CD4-positive, alpha-beta T cell treated with Interleukin-15 for 1 hour (primary cell): ENCODE measurements at places on chromosomes 3 and 15.

GRCh38 chr3:172303941-172304558 is 144.2 kb downstream of the GHSR start:
- no peak for DNase-seq

GRCh38 chr3:42438193-42438592 is 27.8 kb upstream of the LYZL4 start:
- DNase-seq, result no peak

DNA sequence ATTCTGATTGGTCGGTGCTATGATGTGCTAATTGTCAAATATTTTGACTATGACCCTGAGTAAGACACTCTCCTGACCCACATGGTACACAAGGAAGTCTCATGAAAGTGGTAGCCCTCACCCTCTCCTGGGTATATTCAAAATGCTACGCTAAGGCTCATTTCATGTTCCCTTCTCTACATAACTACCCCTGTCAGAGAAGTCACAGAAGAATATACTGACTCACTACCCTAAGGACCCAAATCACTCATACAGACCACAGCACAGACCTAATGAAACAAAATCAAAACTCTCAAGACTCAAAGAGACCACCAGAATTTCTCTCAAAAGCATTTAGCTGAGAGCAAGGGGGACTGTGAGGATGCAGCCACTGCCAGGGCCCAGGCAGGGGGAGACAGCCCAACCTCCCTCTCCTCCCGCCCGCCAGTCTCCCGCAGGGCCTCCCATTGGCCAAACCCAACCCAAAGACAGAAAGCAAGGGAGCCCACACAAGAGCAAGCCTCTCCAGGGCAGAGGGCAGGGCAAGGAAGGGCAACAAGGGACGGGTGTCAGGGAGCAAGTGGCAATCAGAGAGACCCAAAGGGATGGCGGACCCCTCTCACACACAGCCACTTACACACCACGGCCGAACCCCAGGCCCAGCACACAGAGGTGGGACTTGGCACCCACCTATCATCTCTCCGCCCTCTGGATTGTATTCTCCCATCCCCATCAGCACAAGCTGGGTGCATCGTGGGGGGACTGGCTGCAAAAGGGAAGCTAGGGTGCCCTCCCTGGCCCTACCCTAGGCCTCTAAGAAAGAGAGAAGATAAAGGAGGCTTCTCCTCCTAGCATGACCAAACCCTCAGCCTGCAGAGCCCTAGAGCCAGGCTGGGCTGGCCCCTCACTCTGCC is 41.6 kb downstream of the MEGF11 start:
- no peak for DNase-seq

DNA sequence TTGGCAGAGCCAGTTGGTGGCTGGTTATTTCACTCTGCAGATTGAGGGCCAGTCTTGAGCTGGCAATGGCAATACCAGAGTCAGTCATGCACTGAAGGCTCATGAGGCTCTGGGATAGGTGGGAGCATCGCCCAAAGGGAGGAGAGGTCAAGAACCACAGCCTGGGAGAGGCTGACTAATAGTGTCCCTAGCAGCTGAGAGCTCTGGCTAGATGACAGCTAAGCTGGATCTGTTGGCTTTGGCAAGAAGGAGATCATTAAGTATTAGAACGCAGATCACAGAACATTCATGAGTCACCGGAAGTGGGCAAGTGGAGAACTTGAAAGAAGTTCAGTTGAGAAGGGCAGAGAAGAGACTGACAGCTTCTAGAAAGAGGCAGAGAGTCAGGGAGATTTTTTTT is 521.1 kb downstream of the NR2F2 start:
- DNase-seq, result no peak

GRCh38 chr3:195094191-195094921 is 176.6 kb downstream of the XXYLT1 start:
- peak; percentile 76 for DNase-seq

DNA sequence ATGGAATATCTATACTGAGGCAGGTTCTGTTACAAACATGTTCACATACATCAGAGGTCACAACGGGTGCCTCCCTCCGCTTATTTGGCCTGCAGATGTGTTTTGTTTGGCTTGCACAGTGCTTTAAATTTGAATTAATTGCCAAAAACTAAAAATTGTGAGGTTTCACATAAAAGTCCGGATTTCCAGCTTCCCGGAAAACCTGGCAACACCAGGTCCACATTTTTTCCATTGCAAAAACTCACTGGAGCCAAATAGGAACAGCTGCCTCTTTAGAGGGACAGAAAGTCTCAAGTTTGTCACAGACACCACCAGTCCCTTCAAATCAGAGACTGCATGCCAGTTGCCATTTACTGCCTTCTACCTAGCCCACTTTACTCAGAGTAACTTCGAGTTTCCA is 205.9 kb upstream of the MDFIC2 start:
- DNase-seq, result no peak

GRCh38 chr3:153209596-153209995 is 47.6 kb downstream of the RAP2B start:
- peak; percentile 64 for DNase-seq

GRCh38 chr3:46221391-46221790 is 13.3 kb upstream of the CCR1 start:
- no peak for DNase-seq

GRCh38 chr3:134314588-134315285 is 59.5 kb downstream of the AMOTL2 start:
- DNase-seq, result no peak

DNA sequence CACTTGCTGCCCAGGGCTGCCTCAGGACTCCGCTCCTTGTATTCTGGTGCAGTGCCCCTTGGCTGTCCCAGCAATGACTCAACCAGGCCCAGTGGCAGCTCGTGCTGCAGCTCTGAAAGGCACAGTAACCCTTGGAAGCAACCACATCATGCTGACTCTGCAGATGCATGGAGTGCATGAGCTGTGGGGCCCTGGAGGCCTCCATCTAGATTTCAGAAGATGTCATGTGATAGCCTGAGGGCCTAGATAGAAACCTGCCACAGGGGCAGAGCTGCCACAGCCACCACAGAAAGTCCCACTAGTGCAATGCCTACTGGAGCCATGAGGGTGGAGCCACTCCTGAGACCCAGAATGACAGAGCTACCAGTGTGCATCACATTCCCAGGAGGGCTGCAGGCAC is 117.1 kb upstream of the SMAD3 start:
- DNase-seq, result no peak

- DNase-seq, result no peak
These were observed 2.7 kb downstream of the ZNF654 start for GRCh38 chr3:88061746-88062145.

DNA sequence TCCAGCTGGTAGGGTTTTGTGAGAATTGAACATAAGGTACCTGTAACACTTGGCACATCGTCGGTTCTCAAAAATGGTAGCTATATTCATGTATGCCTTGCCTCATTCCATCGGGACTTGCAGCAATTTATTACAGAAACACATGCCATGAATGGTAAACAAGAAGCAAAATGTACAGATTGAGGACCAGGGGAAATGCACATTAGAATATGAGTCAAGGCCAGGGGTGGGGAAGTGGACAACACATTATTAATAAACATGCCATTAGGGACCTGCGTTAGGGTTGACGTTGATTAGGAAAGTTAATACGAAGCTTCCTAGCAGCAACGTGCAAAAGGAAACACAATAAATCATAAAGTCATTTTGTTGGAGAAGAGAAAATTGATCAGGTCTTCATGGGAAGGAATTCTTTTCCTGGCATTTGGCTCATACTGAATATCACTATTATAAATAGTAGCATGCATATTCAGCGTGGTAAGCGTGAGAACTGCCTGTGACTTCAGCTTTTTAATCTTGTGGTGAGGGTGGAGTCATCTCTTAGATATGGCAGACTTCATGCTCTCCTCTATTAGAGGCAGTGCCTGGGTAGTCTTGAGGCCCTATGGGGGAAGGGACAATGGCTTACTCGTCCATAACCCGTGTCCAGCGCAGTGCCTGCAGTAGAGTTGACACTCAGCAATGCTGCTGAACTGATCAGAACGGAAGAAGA is 184.9 kb downstream of the SV2B start:
- DNase-seq, result no peak

DNA sequence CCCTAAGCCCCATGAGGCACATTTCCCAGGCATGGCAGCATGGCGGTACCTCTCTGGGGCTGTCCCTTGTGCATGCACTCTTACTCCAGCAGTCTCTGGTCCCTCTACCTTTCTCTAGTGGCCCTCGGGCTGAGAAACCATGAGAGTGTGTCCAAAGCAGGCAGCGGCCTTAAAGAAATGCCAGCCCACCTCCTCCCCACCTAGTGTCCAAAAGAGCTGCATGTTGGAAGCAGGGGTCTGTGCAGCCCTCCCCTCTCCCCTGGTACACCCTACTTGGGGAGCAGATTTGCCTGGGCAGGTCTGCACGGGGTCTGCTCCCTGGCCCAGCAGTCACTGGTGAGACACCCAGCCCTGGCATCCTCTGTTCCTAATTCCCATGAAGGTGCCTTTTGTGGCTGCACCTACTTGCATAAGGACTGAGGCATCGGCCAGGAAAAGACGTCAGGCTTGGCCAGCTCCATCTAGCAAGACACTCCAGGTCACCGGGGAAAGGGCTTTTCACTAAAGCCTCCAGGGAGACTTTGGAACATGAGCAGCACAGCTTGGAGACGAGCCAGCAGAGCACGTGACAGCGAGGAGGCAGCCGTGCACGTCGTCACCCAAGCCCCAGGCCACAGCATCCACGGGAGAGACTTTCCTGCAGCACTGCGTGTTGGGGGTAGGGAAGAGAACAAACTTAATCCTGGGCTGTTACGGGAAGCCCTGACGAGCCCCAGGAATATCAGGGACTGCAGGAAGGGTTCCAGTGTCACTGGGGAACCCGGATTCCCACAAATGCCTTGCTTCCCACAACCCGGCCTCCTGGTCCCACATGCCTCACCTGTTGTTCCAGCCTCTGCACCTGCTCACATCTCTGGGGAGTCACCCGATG is 38.8 kb downstream of the TM2D3 start:
- DNase-seq, result no peak

DNA sequence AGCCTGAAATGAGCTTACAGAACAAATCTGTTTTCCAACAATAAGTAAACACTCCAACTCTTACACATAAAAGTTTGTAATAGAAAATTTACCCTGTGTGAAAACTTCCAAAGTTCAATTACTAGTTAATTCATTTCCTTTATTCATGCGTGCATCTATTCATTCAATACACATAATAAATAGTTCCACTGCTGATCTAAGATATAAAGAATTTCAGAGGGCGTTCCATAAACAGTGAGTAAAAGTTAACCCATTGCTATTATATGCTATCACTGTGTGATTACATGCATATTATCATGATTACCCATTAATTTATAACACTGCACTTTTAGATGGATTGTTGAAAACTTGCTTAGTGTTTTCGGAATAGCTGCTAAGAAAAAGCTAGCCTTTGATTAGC is 36.2 kb upstream of the CFAP20DC start:
- DNase-seq, result no peak

GRCh38 chr3:38600551-38600950 is 48.9 kb downstream of the SCN5A start:
- no peak for DNase-seq

- no peak for DNase-seq
These were observed 69.2 kb upstream of the DCP1A start for GRCh38 chr3:53416530-53416929.

DNA sequence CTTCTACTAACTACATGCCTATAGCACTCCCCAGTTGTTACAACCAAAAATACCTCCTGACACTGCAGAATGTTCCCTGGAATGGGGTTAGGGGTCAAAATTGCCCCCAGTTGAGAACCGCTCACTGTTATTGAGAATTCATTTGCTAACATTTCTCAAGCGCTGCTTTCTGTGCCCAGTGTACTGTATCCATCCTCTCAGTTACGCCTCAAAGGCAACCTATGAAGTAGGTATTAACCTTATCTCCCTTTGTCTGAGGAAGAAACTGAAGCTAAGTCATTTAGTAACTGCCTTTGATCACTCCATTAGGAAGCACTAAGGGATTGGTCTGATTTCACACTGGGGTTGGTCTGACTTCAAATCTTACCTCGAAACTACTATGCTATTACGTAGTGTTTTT is 70.1 kb downstream of the CADPS start:
- no peak for DNase-seq

DNA sequence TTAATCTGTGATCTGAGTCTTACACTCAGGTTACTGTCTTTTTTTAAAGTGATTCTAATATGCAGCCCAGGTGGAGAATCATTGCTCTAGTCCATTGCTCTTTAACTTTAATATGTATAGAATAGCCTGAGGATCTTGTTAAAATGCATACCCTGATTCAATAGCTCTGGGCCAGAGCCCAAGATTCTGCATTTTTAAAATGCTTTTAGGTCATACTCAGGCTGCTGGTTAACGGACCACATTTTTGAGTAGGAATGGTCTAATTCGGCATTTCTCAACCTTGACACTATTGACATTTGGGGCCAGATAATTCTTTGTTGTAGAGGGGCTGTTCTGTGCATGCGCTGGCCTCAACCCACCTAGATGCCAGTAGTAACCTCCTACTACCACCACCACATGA is 20.9 kb upstream of the FSTL1 start:
- no peak for DNase-seq

DNA sequence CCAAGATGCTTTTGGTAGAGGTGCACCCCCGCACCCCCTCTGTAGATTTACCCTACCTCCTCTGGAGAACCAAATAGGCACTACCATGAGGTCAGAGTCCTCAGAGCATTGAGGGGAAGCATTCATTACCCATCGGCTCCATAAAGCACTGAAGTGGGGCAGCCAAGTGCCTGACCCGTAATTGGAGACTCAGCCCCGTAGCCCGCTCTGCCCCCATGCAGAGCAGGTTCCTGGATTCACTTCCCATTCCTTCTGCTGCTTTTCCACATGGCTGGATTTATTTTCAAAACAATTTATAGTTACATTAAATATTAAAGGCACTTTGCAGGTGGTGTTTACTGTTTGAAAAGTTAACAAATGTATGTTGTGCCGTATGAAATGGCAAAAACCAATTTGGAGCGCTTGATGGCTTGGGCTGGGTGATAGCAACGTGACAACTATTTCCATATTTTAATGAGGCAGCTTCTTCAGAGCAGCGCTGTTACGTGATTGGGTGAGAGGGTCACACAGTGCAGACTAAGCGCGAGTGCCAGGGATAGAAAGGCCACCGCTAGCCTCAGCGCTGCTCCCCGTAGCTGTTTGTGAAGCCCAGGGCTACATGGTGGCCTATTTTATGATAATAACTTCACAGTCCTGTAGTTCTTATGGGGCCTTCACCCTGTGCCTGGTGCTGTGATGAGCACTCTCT is 373.8 kb upstream of the PROK2 start:
- no peak for DNase-seq

DNA sequence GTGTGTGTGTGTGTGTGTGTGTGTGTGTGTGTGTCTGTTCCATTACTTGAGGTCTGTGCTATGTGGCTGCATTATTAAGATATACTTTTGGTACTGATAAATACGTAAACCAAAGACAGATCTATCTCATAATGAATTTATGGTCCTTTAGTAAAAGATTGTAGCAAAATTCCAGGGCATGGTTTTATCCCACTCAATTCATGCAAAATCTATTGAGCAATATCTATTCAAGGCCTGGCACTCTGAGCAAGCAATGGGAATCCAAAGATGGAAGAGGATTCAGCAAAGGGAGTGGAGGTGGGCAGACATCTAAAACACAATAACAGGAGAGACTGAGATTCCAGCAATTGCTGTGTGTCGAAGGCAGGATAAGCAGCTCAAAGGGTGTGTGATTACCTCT is 86.8 kb downstream of the RFTN1 start:
- no peak for DNase-seq

GRCh38 chr15:82750831-82751180 is 41.1 kb upstream of the AP3B2 start:
- DNase-seq, result no peak
